ENCODE measurements at places on chromosomes 1 and 21. TPM values are rescaled to one million over a fixed set of nuclear protein-coding genes. Genes with fewer than 3 reads are reported as not detected.

Gene OR2T33
- not detected for total RNA-seq

Gene AUNIP
- total RNA-seq: 6.6 TPM

Gene EMC1
- total RNA-seq: 40.4 TPM

Gene RGSL1
- not detected for total RNA-seq

Gene SYT2
- total RNA-seq: not detected

Gene CDA
- not detected for total RNA-seq

Gene RTCA
- 49.5 TPM for total RNA-seq

Gene ADGRB2
- 0.32 TPM for total RNA-seq

All from T-helper 2 cell treated with Interferon-gamma antibody and Interleukin-4, amounts not matched to agents 100 ng/mL and 5 ng/mL, for 36 hours (primary cell).